ENCODE measurements at places on chromosomes 11 and 22.

DNA sequence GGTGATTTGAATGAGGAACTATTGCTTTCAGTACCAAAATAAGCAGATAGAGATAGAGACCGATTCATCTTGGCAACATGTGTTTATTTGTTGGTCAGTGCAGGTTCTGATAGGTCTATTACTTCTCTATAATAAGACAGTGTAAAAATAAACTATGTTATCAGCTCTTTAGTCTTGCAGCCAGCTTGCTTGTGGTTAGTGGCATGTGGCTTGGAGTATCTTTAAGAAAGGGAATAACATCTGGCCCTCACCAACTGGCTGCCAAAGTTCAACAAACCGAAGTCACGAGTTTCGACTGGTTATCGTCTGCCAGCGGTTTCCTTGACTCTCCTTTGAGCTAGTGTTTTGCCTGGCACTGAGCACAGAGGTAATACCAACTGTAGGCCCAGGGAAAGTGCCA lies 71.8 kb downstream of the CTTN start:
- DNase-seq, result peak; percentile 84

DNA sequence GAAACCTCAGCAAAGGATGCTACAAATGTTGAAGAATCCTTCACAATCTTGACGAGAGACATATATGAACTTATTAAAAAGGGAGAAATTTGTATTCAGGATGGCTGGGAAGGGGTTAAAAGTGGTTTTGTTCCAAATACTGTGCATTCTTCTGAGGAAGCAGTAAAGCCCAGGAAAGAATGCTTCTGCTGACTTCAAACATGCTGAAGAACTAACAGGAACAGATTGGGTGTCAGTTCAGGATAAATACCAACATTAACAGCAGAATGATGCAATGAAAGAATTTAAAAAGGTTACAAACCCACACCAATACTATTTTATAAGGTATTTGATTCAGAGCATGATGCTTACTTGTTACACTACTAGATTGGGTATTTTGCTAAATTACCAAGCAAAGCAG lies 33.9 kb downstream of the RAB39A start:
- no peak for DNase-seq

- DNase-seq, result peak; percentile 59
These were observed 3.9 kb downstream of the FDX1 start for GRCh38 chr11:110433393-110434333.

GRCh38 chr11:33324302-33324985 lies 67.3 kb downstream of the HIPK3 start:
- DNase-seq, result no peak

DNA sequence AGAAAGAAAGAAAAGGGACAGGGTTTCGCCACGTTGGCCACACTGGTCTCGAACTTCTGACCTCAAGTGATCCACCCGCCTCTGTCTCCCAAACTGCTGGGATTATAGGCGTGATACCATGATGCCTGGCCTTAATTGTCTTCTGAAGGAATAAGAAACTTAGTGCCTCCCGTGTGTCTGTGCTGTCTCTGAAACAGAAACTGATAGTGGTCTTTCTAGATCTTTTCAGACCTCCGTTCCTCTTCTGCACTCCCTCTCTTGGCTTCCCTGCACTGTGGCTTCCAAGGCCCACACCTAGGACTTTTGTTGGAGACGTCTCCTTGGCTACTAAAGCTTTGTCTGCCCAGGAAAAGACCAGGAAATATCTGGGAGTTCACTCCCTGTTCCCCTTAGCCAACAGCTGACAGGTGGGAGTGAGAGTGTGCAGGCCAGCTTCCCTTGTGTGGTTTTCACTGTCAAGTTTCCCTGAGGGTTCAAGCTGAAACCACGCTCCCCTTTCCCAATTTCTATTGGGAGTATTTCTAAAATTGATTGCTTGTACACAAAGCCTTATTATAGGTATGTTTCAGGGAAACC lies 10.1 kb upstream of the HTR3B start:
- no peak for DNase-seq

DNA sequence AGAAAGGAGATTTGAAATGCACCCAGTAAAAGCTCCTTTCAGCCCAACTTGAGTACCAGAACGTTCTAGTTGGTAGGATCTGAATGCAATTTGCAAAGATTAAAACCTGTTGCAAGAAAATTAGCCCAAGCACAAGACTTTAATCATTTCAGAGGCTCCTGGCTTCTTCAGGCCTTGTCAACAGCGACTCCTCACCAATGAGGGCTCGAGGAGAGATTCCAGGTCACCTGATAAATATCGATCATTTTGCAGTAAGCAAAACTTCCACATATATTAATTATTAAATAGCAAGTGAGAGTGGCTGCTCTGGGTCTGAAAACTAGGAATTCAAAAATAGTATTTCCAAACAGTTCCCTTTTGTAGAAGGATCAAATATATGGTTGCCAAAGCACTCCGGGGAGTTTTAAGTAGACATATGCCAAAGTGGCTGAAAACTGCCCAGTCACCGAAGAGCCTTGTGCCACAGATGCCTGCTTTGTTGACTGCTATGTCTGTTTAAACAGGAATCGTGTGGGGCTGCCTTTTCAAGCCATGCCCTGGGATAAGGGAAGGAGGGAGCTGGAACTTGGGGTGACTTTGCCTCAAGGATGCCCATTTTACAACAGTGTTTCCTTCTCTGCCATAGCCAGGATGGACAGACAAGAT lies 64.0 kb downstream of the CSNK2A3 start:
- no peak for DNase-seq

DNA sequence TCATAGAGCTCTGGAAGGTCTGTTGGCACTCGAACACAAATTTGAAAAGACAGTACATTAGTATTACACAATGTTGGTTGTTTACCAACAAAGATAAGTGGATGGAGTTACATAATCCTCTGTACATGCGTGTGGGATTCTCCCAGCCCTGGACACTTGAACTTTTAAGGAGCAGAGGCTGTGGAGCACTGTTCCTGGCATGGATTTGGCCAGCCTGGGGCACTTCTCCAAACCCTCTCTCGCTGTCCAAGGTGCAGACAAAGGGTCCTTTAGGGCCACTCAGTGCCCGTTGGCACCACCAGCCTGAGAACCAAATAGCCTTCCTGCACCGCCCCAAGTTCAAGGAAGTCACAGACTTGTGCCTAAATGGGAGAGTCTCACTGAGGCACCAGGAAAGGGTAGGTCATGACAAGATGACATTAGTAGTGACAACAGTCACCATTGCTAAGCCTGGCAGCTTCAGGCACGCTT lies 1.6 kb upstream of the ANO1 start:
- DNase-seq, result no peak

DNA sequence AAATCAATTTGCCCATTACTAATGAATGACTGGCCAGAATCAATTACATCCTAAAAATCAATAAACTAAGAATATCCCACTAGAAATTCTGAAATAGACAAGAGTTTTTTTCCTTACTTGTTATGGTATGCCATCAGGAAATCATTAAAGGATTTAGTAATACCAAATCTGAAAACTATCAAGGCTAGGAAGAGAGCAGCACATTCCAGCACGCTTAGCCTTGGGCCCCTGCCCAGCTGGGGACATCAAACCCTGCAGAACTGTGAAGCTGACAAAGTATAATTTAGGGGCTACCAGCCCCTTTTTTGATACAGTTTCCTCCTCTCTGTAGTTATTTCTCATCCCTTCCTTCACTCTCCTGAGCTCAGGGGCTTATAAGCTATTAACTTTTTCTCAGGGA lies 247.8 kb upstream of the ZC3H12C start:
- no peak for DNase-seq

GRCh38 chr22:39247361-39247760 lies 2.6 kb upstream of the PDGFB start:
- DNase-seq, result no peak

DNA sequence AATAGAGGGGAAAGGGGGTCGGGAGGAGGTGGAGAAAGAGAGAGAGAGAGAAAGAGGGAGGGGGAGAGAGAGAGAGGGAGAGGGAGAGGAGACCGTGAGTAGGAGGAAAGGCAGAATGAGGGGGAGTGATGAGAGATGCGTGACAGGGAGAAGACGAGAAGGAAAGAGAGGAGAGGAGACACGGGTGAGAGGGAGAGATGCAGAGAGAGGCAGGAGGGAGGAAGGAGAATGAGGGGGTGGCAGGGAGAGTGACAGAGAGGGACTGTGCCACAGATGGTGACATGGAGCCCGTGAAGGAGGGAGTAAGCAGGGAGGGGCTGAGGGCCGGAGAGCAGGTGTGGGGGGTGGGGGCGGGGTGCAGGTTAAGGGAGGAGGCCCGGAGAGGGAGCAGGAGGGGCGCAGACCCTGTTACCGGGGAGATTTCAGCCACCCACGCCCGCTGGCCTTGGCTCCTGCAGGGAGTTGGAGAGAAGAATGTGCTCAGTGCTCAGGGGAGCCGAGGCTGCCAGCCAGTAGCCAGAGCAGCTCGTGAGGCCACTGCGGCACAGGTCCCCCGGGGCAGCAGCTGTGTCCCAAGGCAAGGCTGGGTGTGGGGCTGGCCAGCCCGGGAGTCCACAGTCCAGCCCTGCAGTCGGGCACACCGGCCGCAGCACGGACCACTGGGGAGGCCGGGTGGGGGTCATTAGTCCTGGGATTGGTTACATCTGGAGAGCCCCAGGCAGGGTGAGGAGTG lies at the start of gene SSTR3:
SSTR3 (minus strand) TSS at position 304 of the 733 bp plus-strand sequence. CDS start 4,674 bp downstream, outside the sequence.
- DNase-seq, result no peak

- DNase-seq, result no peak
These were observed 1.1 kb downstream of the MUC5AC start for GRCh38 chr11:1158681-1159487.

- no peak for DNase-seq
These were observed 13.5 kb downstream of the EIF3L start for GRCh38 chr22:37862570-37863325.

DNA sequence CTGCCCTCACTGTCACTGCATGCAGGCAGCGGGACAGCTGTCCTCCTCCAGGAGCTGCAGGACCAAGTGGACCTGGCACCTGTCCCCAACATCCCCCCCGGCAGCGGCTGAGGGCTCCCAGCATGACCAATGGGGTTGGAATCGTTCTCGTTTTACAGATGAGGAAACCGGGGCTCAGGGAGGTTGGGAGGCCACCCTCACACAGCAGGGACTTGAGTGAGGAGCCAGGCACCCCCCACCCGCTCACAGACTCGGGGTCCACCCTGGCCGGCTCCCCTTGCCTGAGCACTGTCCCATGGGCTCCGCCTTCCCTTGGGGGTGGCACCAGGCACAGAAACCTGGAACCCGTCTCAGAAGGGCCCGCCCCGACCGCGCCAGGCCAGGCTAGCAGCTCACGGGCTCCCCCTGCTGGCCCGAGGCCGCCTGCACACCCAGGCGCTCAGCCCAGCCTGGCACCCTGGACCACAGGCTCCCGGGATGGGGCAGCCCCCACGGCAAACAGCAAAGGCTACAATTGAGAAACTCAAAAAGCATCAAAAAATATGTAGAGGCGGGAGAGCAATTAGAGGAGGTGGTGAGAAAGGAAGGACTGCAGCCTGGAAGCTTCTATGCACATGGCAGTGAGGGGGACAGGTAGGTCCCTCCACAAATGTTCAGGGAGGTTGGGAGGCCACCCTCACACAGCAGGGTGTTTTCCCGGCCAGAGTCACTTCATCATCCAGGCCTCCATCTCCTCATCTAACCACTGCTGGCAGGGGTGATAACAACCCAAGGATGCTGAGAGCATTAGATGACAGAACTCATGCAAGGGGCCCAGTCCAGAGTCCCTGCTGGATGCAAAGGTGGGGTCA lies 12.8 kb downstream of the MACROD1 start:
- DNase-seq, result peak; percentile 75

GRCh38 chr11:2263071-2263565 lies 7.3 kb downstream of the ASCL2 start:
- no peak for DNase-seq

- no peak for DNase-seq
These were observed 15.3 kb downstream of the TTLL12 start for GRCh38 chr22:43171607-43172006.

- no peak for DNase-seq
These were observed 127.0 kb downstream of the COMMD9 start for GRCh38 chr11:36162006-36162882.

- DNase-seq, result no peak
These were observed 70.2 kb upstream of the PPP6R3 start for GRCh38 chr11:68390315-68390714.

GRCh38 chr11:96073536-96073935 lies 149.6 kb upstream of the MTMR2 start:
- DNase-seq, result no peak

GRCh38 chr11:35160246-35160824 lies 21.4 kb downstream of the CD44 start:
- DNase-seq, result peak; percentile 72

DNA sequence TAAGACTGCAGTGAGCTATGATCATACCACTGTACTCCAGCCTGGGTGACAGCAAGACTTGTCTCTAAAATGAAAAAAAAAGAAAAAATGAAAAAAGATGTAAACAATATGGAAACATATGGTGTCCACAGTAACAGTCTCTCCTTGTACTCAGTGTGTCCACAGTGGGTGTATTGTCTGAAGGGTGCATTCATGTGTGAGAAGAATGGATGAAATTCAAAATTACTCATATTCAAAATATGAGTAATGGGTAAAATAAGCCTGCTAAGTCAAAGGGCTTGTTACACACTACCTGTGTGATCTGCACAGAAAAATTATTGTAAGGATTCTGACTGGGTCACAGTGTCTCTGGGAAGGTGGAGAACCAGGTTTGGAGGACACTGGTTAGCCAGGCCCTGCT lies 26.9 kb downstream of the PPFIA1 start:
- no peak for DNase-seq

- DNase-seq, result no peak
These were observed 20.3 kb upstream of the CCDC90B start for GRCh38 chr11:83306200-83307080.

- DNase-seq, result no peak
These were observed 11.2 kb upstream of the P4HA3 start for GRCh38 chr11:74322667-74323066.

- DNase-seq, result peak; percentile 22
These were observed 9.4 kb upstream of the FANCF start for GRCh38 chr11:22634897-22635629.

- DNase-seq, result no peak
These were observed 70.2 kb upstream of the KIRREL3 start for GRCh38 chr11:127070808-127071207.

GRCh38 chr22:43853328-43853931 lies 8.9 kb downstream of the SULT4A1 start:
- DNase-seq, result peak; percentile 2

- no peak for DNase-seq
These were observed 51.8 kb downstream of the IGSF9B start for GRCh38 chr11:133904818-133905515.

GRCh38 chr11:65506290-65506771 lies 7.5 kb downstream of the MALAT1 start:
- peak; percentile 49 for DNase-seq

GRCh38 chr22:21855676-21856075 lies 11.8 kb downstream of the MAPK1 start:
- DNase-seq, result no peak

- DNase-seq, result no peak
These were observed 17.4 kb upstream of the CSNK2A3 start for GRCh38 chr11:11370255-11370961.

DNA sequence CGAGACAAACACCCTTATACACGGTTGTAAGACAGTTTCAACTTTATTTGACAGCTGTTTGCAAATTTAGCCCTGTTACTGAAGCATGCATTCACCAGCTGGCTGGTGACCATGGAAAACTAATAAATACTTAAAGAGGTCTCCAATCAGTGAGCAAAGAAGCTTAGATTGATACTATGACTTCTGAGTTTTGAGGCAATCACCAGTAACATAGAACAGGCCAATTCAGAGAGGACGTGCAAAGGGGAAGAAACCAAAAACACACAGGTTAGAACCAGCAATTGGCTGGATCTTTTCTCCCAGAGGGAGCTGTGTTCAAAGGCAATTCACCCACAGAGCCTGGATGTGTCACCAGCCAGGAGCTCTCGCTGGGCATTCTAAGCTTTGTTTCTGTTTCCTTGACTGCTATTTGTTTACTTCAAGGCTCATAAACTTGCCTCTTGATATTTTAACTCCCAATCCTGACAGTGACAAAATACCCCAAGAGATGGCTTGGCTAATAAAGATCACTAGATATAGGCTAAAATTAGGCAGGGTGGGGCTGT lies 113.6 kb upstream of the MTMR2 start:
- no peak for DNase-seq
